ENCODE measurements at places on chromosomes 2 and 18. TPM values are rescaled to one million over a fixed set of nuclear protein-coding genes. Genes with fewer than 3 reads are reported as not detected.

GRCh38 chr2:95352310-95353054 is 50.0 kb upstream of the FAHD2A start:
- DNase-seq: no peak

DNA sequence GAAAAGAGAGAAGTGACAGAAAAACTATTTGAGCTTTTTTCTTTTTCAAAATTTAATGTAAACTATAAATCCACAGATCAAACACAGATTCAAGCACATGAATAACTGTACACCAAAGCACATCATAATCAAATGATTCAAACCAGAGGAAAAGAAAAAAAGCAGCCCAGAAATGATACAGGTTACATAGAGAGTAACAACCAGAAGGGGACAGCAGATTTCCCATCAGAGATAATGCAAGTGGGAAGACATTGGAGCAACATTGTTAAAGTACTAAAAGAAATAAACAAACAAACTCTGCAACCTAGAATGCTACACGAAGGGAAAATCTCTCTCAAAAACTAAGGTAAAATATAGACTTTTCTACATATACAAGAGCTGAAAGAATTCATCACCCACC is 34.5 kb downstream of the CMPK2 start:
- no peak for DNase-seq

DNA sequence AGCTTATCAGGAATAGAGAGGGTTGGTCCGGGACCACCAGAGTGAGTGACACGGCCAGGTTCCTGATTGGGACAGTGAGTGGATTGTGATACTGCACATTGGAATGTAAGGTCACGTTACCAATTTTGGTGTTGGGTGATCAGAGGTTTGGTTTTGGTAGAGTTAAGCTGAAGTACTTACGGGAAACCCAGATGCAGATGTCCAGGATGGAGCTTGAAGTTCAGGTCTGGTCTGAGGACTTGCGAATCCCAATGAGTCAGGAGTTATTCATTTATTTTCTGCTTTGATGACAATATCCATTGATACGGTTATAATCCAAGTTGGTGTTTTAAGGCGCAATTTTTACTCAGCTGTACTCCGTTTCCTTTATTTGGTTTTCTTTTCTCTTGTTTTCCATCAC is 273.6 kb downstream of the ALPK2 start:
- no peak for DNase-seq

- no peak for DNase-seq
Measured at GRCh38 chr18:54948350-54948837, 10.9 kb downstream of the CCDC68 start.

GRCh38 chr2:231996797-231997540 is 35.5 kb downstream of the DIS3L2 start:
- DNase-seq: no peak

COMMD1 gene
- total RNA-seq: 37.0 TPM

VWA3B gene
- total RNA-seq: not detected

ANKAR gene
- 2.0 TPM for total RNA-seq

ABHD1 gene
- total RNA-seq: not detected

LOXHD1 gene
- total RNA-seq: not detected

USP34 gene
- 58.1 TPM for total RNA-seq

Data from activated T-cell treated with anti-CD3 and anti-CD28 coated beads, Interleukin-2, amount 50 U/mL, for 4 hours (primary cell).